Chondrocyte (in vitro differentiated cells): ENCODE measurements at places on chromosomes 6 and 20.

DNA sequence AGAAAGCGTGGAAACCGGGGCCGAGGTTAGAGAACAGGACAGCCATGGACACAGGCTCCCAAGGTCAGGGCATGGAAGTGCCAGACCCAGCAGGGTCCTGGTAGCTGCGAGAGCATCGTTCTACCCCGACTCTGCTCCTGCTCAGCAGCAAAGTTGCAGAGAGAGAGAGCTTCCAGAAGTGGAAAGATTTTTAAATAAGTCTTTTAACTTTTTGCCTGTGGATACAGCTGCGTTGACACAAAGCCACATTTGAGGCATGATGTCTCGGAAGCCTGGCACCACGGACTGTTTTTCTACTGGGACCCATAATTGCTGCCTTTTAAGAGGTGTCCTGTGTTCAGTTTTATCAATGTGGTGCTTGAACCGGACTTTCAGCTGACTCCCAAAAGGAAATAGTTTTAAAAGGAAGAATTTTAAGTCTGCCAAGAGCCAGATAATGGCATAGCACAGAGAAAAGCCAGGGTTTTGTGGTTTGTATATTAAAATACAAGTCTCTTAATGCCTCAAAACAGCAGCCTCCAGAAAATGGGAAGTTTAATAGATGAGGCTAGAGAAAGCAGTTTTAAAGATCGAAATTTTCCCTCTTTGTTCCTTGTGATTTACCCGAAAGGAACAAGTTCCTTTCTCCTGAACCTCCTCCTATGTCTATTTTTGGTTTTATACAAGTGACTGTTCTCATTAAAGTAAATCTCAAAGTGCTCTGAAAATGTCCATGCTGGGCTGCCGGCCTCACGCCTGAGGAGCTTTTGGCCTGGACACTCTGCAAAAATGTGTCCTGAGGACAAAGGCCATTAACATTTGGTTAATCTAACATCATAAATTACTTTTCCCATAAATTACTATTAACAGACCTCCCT lies 91.5 kb downstream of the RIN2 start:
- no peak for DNase-seq

DNA sequence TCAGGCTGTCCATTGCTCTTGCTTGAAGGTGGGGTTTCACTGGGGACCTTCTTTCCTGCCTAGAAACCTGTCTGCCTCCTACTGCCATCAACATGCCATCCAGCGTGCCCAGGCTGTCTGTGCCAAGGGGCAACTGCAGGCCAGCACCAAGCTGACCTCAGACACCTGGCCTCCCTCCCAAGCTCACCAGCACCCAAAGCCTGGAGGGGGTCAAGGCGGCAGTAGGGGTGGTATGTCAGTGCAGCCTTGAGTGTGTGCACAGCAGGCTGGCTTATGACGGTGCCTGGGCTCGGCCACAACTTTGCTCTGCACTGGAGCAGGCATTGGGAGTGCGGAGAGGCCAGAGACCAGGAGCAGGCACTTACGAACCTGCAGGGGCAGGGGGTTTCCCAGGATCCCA lies 149.0 kb downstream of the EYS start:
- peak; percentile 88 for DNase-seq

DNA sequence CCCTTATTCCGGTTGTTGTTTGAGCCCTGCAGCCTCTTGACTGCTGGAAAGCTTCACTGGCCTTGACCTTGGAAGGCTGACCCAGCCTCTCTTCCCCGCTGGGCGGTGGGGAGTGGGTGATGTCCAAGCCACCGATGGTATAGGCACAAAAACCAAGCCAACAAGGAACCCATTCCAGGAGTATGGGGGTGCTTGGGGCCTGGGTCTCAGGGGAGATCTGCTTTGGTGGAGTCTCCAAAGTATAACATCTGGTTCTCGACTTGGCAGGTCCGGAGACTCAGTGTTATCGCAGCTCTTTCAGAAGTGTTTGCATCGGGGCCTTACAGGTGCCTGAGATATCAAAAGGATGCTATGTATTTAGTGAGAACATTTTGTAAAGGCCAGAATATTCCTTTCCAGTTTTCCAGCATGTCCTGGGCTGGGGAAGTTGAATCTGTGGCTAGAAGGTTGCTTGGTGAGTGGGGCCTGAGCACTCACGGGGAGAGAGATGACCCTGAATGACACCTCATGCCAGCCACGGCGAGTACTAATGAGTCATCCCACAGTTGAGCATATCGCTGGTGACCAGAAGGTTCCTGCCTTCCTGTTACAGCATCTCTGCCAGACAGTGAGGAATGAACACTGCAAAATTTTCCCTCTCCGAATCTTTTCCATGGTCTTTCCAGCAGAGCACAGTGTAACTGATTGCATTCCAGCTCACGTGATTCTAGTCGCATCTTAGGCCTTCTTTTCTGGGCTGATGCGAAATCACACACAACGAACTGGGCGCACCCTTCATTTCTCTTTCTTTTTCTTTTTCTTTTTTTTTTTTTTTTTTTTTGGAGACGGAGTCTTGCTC lies 133.9 kb downstream of the ZDHHC14 start:
- DNase-seq, result no peak

DNA sequence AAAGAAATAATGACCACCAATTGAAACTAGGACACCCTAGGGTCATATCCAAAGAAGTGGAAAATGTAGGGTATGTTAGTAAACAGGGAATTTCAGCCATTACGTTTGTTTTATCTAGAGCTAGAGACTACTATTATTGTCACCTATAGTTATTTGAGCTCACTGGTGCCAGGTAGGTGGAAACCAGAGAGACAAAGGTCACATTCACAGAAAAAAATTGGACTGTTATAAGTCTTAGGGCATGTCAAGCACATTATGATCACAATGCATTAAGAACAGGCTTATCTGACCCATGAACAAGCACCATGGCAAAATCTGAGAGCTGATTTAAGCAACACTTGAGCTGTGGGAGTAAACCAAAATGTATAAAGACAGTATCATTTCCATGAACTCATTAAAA lies 530.1 kb upstream of the CITED2 start:
- DNase-seq, result no peak

GRCh38 chr20:45860560-45861220 lies 3.3 kb downstream of the ZSWIM3 start:
- no peak for DNase-seq

GRCh38 chr6:20866935-20867703 lies 332.9 kb downstream of the CDKAL1 start:
- DNase-seq, result no peak

- DNase-seq, result no peak
Measured at GRCh38 chr6:31690231-31691077, 9.6 kb upstream of the LY6G5C start.

GRCh38 chr6:18391023-18391422 lies 3.9 kb downstream of the RNF144B start:
- DNase-seq, result no peak

DNA sequence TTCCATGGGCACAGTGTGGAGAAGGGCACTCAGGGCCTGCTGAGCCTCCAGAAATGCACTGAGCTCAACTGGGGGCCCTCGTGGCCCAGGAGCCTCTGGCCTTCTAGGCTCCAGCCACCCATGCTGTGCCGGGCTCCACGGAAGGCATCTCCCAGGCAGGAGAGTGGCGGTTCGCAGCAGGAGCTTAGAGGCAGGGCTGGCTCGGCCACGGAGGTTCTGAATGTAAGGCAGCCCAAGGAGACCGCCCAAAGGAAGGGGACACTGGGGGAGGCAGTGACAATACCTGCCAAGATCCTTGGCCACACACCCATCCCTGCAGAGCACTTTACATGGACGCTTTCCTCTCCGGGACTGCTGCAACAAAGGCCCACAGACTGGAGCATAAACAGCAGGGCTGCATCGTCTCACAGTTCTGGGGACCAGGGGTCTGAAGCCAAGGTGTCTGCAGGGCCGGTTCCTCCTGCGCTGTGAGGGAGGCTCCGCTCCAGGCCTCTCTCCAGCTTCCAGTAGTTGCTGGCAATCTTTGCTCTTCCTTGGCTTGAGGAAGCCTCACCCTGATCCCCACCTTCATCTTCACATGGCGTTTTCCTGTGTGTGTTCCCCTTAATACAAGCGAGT lies 128.2 kb upstream of the CDH4 start:
- DNase-seq, result no peak

- DNase-seq, result no peak
Measured at GRCh38 chr6:127792616-127793015, 108.2 kb downstream of the THEMIS start.

DNA sequence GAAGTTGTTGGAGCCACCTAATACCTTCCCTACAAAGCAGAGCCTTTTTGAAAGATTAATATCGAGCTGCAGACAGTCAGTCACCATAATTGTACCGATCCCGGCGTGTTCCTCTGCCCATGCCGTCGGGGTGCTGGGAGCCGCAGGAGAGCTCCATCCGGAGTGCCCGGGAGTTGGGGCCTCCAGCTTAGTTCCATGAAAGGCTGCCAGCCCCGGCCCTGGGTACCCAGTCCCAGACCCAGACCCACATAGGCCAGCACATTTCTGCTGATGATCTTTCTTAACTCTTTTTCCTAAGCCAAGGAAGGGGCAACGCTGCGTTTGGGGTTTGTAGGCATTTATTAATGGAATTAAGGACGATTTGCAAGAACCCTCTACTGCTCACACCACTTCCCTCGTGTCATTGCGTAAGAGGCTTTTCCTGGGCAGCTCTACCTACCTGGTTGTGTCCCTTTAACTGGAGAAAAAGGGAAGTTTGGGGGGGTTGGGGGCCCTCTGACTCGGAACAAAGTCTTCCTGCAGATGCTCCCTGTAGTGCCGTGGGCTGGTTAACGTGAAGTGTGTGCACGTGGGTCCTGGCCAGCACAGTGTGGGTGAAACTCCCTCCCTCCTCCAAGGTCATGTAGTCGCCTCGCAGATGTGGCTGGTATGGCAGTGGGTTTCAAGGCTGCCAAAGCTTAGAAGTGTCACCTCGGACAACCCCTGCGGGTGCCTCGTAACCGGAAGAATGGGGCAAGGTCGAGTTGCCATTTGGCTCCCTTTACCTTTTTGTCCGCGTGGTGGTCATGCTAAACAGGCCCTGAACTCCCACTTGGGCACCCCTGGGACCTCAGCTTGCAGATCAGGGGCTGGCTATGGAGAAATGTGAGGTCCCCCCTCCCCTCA lies 54.3 kb upstream of the APCDD1L start:
- DNase-seq, result peak; percentile 78

- DNase-seq, result no peak
Measured at GRCh38 chr20:57703013-57703412, 6.8 kb downstream of the PMEPA1 start.

DNA sequence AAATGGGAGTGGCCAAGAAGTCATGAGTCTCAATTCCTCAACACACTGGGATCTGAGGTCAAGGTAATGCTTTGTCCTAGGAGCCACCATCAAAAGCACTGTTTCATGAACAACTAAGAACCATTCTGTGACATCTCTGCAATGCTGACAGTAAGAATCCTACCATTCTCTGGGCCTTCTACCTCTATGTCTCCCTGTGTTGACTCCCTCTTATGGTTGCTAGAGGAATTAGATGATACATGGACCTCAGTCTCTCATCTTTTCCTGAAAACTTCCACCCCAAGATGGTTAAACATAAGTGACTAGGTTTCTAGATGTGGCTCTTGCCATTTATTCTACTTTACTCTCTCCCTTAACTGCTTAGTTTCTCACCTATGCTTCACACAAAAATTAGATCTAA lies 9.1 kb downstream of the MTRF1L start:
- DNase-seq, result no peak

- no peak for DNase-seq
Measured at GRCh38 chr6:123343836-123344235, 292.9 kb downstream of the TRDN start.

- DNase-seq, result no peak
Measured at GRCh38 chr20:16661756-16662155, 68.1 kb upstream of the SNRPB2 start.

DNA sequence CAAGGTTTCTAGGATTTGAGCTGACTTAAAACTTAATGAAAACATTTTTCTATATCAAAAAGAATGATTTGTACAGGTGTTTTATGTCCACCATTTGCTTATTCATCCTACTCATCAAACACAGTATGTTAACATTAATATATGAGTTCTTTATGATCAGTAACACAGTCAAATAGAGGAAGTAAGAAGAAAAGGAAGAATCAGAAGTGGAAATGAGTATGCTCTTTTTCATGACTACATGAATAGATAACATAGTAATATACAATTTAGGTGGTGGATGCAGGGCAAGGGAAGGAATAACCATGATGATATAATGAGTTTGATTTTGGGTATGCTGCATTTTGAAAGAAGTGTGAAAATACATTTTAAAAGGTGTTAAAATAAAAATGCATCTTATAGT lies 16.5 kb downstream of the KPNA5 start:
- no peak for DNase-seq

DNA sequence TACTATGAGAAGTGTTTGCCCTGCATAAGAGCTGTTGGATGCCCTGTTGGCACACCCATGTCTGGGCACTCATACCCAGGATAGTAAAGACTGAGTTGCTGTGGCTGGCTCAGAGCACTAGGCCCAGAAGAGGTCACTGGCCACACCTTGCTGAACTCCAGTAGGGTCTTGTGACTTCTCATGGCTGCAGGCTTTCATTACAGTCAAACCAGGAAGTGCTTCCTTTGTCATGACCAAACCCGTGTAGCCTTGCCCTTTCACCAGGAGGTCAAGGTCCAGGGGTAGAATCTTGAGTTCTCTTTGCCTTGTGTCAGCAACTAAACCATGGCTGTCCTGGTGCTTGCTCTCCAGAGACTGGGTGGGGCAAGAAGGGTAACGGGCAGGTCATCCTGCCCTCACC lies 49.5 kb downstream of the CD164 start:
- no peak for DNase-seq

GRCh38 chr6:4936681-4937041 lies 67.2 kb downstream of the RPP40 start:
- DNase-seq, result no peak

- DNase-seq, result no peak
Measured at GRCh38 chr20:10978019-10978702, 304.4 kb upstream of the JAG1 start.

DNA sequence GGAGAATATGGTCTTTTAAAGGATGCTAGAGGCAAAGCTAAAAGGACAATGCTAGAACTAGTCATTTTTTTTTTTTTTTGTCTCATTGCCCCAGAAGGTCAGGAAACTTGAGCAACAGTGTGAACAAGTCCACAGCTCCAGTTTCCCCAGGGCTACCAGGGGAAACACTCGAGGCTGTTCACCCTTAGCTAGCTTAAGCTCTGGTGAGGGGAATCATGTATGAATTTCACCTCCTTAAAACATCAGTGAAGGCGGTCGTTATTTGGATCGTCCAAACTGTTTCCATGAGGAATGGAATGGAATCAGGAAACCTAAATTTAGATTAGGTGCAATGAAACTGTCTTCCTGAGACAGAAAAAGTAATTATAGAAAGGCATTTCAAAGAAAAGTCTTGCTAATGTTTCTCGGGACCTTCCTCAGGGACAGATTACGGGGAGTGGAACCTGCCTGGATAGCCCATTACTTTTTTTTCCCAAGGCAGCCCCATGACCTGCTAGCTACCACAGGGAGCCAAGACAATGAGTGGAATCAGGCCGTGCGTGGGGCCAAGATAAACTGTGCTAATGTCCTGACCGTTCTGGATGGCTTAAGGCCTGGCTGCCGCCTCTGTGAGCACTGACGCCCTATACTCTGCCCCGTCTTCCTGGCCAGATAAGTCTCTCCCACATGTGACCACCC lies 164.8 kb upstream of the SGK1 start:
- no peak for DNase-seq

GRCh38 chr20:36228770-36229169 lies 7.5 kb upstream of the AAR2 start:
- no peak for DNase-seq
